ENCODE measurements at places on chromosomes 12 and 14.

GRCh38 chr12:4824380-4824779 is 85.3 kb upstream of the KCNA1 start:
- DNase-seq, result no peak

- no peak for DNase-seq
These were observed 29.8 kb downstream of the ITPK1 start for GRCh38 chr14:93085911-93086310.

GRCh38 chr12:26011099-26011498 is 52.6 kb downstream of the RASSF8 start:
- no peak for DNase-seq

DNA sequence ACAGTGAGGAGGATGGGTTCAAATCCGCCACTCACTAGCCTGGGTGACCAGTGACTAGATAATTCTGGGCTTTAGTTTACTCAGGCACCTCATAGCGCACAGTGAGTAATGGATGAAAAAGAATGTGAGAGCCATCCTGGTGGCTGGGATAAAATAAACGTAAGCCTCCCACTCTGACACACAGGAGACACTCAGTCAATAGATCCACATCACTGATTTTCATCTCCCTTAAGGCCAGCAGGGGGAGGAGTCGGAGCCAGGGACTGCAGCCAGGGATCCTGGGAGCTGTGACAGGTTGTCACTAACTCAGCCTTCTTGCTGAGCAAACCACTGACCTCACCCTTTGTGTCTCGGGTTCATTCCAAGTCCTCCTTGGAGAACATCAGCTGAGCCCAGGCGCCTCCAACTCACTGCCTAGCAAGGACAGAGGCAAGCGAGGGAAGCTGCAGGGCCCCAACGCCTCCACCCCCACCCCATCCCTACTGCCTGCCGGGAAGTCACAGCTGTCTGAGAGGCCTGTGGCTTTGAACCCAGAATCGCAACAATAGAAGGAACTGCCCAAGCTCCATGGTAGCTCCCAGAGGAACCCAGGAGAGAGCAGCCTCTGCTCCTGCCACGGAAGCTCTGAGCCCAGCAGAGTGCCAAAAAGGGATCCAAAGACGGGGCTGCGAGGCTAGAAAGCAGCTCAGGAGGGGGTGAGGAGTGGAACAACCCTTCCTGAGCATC is 30.7 kb downstream of the PXN start:
- DNase-seq, result no peak

DNA sequence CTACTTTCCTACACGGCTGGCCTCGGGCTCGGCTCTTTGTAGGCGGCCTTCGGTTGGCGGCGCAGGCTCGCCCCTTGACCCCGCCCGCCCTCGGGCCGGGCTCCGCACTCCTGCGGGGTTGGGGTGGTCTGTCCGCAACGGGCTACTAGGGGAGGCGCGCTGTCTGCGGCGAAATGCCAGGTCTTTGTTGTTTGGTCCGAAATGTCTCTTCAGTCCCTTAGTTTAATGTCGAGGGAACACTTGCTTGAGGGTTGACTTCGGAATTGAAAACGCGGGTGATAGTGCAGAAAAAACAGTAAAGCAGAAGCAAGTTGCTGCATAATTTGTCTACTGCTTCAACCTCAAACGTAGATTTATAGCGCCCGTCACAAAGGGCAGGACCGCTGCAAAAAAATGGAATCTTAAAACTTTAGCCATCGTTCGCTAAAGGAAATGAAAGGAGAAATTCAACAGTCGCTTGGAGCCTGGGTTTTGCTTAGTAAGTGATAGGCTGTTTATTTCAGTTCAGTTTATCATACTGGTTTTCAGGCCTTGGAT is 390 bp downstream of the JKAMP start:
- no peak for DNase-seq

GRCh38 chr12:80033448-80033847 is 65.9 kb upstream of the OTOGL start:
- DNase-seq, result no peak

DNA sequence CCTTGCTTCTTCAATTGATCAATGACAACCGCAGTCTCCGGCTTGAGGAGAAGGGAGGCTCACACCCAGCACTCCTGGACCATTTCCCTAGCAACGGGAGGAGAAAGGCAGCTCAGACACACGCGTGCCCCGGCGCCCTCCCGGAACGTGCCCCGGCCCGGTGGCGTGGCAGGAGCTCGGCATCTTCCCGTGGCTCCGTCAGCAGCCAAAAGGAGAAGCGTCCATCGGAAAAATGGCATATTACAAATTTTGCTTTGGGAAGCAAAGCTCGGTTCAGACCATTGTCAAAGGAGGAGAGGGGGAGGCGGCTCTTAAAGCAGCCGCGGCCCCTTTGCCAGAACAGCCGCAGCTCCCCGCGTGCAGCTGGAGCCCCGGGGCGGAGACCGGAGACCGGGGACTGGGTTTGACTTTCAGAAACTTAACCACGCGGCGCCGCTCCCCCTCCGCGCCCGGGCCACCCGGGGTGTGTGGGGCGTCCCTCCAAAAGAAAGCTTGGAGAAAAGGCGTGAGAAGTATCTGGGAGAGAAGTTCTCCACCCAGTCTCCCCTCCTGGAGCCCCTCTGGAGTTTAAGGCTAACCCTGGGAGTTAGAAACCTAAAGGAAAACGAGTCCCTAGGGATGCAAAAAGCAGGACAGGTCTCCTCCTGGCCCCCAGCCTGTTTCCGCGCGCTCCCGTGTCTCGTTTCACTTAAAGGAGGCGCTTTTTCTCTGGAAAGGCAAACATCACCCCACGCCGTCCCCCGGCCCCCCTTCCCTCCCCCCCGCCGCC is 545 bp downstream of the PPFIA2 start:
- DNase-seq, result no peak

GRCh38 chr12:111645433-111645832 is 40.3 kb downstream of the BRAP start:
- DNase-seq, result no peak

GRCh38 chr14:61489512-61489911 is 168.1 kb downstream of the PRKCH start:
- DNase-seq, result no peak

All from T-helper 1 cell (primary cell).